Activated CD4-positive, alpha-beta memory T cell treated with anti-CD3 and anti-CD28 coated beads, Interleukin-2, amount 10 ng/mL, durations not matched to agents 7 days and 5 days (primary cell): ENCODE measurements at places on chromosomes 3 and 15. TPM values are rescaled to one million over a fixed set of nuclear protein-coding genes. Genes with fewer than 3 reads are reported as not detected.

DNA sequence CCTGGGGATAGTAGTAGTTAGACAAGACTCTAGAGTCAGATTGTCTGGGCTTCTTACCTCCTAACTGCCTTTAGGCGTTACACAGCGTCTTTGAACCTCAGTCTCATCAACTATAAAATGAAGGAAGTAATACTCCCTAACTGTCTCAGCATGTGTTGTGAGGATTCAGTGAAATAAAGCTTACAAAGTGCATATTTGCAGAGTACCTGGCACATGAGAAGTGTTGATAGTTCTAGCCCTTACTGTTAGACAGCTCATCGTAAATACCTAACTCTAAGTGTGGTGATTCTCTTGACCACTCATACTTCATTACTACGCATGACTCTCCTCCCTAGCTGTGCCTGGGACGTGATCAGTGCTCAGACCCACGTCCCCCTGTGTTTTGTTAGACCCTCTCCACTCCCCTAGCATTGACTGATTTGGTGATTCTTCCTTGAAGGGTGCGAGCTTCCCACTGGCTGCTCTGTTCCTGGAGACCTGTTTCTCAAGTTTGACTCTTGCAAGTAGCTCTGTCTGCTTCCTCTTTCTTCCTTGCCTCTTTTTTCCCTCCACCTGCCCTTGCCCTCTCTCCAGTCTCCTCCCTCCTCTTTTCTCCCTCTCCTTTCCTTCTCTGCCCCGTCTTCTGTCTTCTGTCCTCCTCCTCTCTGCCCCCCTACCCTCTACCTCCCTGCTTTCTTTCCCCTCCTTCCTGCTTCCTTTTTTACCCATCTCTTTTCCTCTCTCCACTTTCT is 124.2 kb downstream of the SLC25A26 start:
- DNase-seq, result no peak

DNA sequence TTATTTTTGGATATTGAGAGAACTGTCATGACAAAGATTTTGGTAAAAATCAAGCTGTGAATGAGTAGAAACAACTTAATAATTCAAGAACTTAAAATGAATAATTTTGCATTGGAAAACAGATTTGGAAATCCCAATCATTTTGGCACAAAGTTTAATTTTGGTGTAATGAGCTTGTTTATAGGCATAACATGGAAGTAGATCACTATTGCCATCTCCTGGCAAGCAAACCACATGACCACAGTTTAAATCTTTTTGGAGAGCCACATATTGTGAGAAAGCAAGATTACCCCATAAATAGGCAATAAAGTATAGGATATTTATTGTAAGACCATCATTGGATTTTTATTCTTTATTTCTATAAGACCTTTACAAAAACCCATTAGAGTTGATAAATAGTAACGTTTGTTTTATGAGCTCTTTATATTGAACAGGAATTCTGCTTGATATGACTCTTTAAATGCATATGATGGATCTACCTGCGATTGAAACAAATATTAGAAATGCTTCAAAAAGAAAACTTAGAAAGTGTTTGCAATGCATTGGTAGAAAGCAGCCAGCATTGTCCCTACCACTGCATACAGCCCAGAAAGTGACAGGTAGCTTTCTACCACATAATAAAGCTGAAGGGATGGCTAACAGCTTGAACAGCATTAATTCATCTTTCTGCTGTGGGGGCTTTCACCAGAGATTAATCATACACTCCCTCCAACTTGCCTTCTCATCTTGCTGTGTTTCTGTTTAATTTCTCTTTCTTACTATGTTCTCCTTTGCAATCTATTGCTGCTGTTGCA is 766.8 kb downstream of the TBL1XR1 start:
- no peak for DNase-seq

Gene CIDEC
- not detected for total RNA-seq

Gene SPATA12
- total RNA-seq, result not detected

Gene CCR3
- 1.9 TPM for total RNA-seq
